Smooth muscle cell of bladder (primary cell): ENCODE measurements at places on chromosomes 7 and 10. TPM values are rescaled to one million over a fixed set of nuclear protein-coding genes. Genes with fewer than 3 reads are reported as not detected.

Gene BEND7
- total RNA-seq = 5.0 and 5.1 TPM in 2 replicates

Gene PARD3
- total RNA-seq = 50.8 and 57.1 TPM in 2 replicates

Gene MGAM2
- total RNA-seq = not detected in 2 replicates

Gene CH25H
- 0.55 and 0.57 TPM in 2 replicates for total RNA-seq

Gene MDFIC
- total RNA-seq = 38.3 and 48.1 TPM in 2 replicates

Gene CYP2C19
- not detected in 2 replicates for total RNA-seq

Gene C10orf53
- total RNA-seq = not detected in 2 replicates

Gene NUDT1
- total RNA-seq = 28.8 and 34.8 TPM in 2 replicates

Gene PAPSS2
- total RNA-seq = 114 and 147 TPM in 2 replicates
